ENCODE measurements at places on chromosomes 3 and 15.

- DNase-seq: no peak
Observed at GRCh38 chr3:16906682-16907081, 21.9 kb downstream of the PLCL2 start.

DNA sequence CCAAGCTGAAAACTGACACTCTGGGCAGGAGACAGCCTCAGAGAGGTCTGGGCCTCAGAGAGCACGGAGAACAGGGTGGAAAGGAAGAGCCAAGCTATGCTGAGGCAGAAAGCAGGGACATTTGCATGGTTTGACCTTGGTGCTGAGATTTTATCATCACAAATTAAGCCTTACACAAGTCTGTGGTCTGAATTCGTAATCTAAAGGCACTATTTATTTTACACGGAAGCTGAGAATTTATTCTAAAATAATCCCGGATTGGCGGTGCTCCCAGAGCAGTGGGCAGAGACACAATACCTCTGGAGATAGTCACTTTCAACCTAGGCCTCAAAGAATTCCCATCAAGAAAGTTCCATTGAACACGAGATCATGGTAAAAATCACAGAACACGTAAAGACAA lies 47.5 kb downstream of the CFAP92 start:
- DNase-seq: no peak

DNA sequence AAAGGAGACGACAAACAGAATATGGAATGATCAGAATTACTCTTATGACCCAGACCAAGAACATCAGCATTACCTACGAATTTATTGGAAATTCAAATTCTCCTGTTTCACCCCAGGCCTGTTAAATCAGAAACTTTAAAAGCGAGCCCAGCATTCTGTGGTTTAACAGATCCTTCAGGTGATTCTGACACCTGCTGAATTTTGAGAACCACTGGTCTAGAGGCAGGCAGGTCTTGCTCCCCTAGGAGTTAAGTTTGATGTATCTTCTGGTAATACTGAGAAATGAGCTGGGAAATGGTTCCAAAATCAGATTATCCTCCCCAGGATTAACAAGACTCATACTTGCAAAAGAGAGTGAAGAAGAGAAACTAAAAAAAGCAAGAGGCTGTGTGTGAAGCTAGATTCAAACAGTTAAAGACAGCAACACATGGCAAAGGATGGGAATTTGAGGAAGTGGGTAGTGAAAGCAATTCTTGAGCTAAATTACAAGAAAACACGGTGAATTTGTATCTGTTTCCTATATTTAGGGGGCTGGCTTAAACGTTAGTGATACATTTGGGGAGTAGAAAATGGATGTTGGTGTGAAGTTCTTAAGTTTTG lies 66.0 kb downstream of the FLNB start:
- DNase-seq: no peak

GRCh38 chr15:57345584-57345983 lies 30.7 kb upstream of the CGNL1 start:
- no peak for DNase-seq

DNA sequence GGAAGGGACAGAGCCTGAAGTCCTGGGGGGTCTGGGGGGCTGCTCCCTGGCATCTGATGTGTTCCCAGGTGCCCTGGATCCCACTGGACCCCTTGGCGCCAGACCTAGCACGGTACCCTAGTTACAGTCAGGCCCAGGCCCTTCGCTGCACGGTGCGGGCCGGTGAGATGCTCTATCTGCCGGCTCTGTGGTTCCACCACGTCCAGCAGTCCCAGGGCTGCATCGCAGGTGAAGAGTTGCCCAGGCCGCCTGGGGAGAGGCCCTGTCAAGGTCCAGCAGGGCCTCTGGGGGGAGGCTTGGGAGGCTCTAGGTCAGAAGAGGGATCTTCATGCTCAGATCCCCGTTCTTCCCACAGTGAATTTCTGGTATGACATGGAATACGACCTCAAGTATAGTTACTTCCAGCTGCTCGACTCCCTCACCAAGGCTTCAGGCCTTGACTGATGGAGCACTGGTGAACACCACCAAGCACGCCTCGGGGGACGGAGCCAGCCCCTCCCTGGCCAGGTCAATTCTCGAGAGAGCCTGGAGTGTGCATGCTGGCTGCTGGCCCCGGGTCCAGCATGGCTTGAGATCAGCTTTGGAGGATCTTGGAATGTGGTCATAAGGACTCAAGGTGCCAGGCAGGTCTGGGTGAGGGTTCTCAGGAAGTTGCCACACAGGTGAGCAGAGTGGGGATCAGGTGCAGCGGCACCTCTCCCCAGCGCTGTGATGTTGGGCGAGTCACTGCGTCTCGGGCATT lies 1.8 kb upstream of the PLA2G4B start:
- no peak for DNase-seq

DNA sequence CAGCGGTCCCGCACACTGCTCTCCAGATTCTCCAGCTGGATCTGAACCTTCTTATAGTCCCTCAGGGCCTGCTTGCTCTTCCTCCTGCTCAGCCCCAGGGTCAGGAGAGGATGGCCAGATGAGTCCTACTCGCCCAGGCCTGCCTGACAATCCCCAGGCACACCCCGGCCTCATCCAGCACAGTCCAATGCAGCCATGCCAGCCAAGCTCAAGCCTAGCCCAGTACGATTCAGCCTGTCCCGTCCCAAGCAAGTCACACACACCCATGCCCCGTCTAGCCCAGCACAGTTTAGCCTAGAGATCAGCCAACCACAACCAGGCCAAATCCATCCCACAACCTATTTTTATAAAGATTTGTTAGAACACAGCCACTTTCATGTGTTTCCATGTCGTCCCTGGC lies 16.8 kb downstream of the PLXNB1 start:
- DNase-seq: no peak

DNA sequence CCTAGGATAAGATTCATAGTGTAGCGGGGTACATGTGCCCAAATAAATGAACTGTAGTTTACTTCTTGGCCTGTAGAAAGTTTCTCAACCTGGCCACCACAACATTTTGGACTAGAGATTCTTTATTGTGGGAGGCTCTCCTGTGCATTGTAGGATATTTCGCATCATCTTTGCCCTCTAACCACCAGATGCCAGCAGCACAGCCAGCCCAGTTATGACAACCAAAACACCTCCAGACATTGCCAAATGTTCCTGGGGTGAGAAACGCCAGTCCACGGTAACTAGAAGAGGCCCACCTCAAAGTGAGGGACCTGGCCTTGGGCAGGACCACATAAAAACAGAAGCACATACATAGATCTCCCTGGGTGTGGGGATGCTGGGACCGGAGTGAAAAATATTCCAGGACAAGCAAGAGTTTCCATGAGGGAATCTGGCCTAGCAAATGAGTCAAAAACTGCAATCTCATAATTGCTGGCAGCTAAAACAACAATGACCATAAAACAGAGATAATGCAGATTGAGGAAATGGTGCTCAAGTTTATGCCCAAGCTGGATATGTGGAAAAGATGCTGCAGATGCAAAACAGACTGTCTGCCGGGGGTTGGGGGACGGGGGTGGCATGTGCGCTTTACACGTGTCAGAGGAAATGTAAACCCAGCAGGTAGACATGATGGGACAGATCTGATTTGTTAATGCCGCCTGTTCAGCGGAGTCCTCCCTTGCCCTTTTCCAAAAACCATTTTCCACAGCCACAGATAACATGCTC lies 39.7 kb downstream of the ARHGEF3 start:
- peak; percentile 13 for DNase-seq

Data from activated T-cell treated with anti-CD3 and anti-CD28 coated beads, Interleukin-2, amount 50 U/mL, for 48 hours (primary cell).